Inflammatory macrophage (primary cell): ENCODE measurements at places on chromosomes 3 and 15.

- DNase-seq = no peak
Measured at GRCh38 chr3:149356630-149357029, 20.8 kb downstream of the TM4SF1 start.

DNA sequence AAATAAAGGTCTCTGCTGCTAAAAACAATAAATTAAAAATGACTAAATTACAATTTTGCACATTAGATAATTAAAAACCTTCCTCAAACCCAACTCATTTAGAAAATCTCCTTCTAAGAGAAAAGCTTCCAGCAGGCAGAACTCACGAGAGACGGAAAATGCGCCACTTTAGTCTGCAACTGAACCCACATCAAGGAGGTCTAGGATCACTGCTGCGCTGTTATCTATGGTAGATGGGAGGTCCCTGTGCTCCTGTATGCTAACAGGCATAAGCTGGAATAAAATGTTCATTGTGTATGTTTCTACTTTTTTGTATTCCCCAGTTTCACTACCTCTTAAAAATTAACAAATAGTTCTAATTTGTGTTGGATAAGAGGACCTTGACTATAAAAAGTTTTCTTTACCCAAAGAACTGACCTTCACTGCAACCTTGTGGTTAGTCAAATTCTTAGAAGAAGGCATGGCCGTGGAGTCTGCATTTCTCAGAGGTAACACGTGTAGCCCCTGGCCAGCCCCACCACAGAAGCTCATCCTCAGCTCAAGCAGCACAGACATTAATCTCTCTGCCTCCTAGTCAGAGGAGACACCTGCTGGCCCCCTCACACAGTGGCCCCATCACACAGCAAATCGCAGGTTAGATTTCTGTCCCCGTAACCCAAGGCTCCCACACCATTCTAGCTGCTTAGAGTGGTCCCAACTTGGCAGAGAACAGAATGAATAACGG is 22.3 kb downstream of the STIMATE start:
- no peak for DNase-seq

DNA sequence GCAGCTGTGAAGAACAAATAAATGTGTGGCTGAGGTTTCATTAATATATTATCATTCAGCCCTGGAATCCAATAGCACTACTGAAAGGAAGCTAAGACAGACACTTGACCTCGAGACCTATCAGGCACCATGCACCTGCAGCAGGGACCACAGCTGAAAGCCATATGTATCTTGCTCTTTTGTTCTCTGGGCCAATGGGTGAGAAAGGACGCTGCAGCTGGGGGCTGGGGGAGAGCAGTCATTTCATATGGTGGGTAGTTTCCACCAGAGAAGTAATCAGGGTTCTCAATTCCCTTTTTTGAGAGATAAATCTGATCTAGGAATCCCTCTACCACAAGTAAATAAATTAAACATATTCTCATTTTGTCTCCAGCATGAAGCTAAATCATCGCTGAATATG is 225.6 kb upstream of the STRIT1 start:
- no peak for DNase-seq

- no peak for DNase-seq
Measured at GRCh38 chr3:135908225-135908624, 57.3 kb upstream of the PPP2R3A start.

- no peak for DNase-seq
Measured at GRCh38 chr3:126720596-126720995, 16.6 kb downstream of the CHCHD6 start.

DNA sequence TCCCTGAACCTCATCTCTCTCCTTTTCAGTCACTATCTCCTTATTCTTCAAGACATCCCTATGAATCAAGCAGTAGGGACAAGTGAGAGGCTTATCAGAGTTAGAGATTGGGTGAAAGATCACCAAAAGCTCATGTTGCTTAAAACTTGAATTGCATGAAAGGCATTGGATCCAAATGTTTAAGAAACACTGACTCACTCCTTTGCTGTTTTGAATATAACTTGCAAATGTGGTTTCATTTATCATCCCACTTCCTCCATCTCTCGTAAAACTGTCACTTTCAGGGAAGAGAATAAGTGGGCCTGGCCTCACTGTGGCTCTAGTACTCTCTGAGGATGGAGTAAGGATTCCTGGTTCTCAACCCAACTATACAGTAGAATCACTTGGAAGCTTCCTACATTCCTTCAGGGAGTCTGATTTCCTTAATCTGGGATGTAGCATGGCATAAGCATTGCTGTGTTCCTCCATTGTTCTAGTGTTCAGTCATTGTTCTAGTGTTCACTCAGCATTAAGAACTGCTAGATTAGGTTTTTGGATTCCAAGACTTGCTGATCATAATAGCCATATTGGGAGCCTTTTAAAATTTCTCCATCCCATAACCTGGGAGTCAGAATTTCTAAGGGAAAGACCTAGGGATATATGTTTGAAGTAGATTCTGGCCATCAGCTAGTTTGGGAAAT is 171.8 kb downstream of the TMEM108 start:
- DNase-seq = peak; percentile 59

- no peak for DNase-seq
Measured at GRCh38 chr3:40379674-40380306, 7.2 kb upstream of the ENTPD3 start.

DNA sequence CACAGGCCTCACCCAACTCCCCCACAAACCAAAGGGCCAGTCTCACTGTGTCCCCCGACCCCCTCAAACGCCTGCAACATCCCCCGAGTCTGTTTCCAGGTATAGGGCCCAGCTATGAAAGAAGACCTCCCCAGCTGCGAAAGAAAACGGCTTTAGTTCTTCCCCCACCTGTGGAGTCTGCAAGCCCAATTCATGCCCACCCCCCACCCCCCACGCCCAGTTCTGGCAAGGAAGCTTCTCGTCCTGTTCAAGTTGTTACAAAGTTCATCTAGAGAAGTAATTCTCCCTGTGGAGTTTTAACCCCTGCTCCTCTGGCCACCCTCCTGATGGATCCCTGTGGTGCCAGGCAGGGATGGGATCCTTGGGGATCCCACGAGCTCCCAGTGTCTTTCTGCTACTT is 54.4 kb downstream of the CCDC66 start:
- no peak for DNase-seq

GRCh38 chr3:139309880-139310279 is 33.9 kb upstream of the MRPS22 start:
- DNase-seq = no peak

GRCh38 chr3:40086890-40087883 is 222.3 kb upstream of the EIF1B start:
- DNase-seq = no peak

- no peak for DNase-seq
Measured at GRCh38 chr15:33114374-33114717, 80.2 kb downstream of the FMN1 start.

DNA sequence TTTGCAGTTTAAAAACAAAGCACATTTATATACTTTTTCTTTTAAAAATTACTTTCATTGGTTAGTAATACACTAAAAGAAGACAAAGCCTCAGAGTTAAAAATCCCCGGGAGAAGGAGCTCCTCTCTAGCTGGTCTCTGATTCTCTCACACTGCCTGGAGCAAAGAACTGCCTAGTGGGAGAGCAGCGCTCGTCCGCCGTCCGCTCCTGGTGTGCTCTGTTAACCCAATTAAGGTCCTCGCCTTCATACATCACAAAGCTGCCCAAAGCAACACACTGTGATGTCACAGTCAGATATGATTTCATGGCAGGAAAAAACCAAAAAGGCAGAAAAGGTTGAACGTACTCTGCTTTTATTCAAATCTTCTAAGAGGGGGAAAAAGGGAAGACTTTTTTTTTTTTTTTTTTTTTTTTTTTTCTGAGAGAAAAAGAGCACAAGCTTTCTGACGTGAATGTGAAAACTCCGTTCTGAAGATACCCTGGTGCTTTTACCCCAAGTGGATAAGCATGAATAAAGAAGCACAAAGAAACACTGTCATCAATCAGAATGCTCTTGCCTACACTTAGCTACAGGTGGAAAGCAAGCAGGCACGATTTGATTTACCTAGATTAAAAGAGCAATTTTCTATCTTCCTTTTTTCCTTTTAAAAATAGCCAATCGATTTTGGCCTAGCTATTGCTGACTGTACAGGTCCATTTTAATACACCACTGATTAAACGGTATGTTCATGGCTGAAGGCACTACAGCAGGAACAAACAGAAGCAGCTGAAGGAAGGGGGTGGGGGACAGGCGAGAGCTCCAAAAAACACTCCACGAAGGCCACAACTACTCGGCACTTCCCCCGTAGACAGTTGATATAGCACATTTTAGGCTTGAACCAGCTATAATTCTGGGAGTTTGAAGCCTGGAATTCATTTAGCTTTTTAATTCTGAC is 115.2 kb downstream of the TIGIT start:
- DNase-seq = no peak

DNA sequence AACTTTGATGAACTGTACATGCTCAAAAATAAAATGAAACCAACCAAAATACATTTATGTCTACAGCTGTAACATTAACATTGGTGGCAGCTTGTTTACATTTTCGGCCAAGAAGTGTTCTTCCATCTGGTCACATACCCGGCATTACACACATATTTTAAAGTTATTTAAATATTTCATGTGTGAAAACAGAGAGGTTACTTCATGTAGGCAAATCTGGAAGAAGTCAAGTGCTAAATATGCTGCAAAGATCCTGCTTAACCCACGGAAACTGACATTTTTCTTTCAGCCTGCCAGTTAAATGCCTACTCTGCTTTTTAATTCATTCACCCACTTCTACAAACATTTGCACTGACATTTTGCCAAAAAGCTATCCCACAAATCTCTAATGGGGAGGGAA is 69.7 kb downstream of the MB21D2 start:
- DNase-seq = no peak

GRCh38 chr15:54803134-54803808 is 393.5 kb downstream of the RSL24D1 start:
- DNase-seq = peak; percentile 86
